KG1 (cell line): ENCODE measurements at places on chromosomes 2 and 18.

DNA sequence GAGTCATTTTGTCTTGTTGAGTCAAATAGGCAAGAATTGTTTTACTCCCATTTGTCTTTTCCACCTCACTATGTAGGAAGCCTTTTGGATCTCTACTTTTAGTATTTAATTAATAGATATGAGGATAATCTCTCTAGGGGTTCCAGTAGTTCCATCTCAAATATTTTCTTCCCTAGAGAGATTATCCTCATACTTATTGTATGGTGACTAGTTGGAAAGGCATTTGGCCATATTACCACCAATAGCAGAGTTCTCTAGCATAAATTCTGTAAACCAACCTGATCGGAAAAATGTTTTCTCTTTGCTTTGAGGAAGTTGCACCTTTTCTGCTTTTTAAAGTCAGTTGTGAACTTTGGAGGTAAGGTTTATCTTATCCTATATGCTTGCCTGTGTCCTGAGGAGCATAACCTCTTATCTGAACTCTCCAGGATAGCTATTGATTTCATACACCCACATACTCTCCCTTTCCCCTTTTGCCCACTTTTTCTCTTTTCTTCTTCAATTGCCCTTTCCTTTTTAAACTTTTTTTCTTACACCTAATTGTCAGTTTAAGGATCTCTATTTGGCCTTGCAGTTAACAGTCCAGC lies 100.8 kb downstream of the GALNT1 start:
- DNase-seq = no peak

GRCh38 chr2:24860631-24861030 lies 59.4 kb downstream of the ADCY3 start:
- no peak for DNase-seq

- no peak for DNase-seq
Measured at GRCh38 chr18:10900435-10900834, 248.9 kb downstream of the PIEZO2 start.

DNA sequence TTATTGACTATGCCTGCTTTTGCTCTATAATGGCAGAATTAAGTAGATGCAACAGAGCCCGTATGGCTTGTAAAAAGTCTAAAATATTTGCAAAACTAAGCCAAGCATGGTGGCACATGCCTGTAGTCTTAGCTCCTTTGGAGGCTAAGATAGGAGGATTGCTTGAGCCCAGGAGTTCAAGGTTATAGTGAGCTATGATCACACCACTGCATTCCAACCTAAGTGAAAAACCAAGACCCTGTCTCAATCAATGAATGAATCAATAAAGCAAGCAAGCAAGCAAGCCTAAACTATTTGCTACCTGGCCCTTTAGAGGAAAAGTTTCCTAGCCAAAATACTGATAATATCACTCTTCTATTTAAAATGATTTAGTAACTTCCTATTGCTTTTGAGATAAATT lies 260.0 kb downstream of the OTX1 start:
- no peak for DNase-seq

GRCh38 chr2:64858541-64859311 lies 130.5 kb upstream of the SLC1A4 start:
- DNase-seq = peak; percentile 57

GRCh38 chr2:127651381-127651809 lies 5.4 kb downstream of the GPR17 start:
- DNase-seq = no peak

DNA sequence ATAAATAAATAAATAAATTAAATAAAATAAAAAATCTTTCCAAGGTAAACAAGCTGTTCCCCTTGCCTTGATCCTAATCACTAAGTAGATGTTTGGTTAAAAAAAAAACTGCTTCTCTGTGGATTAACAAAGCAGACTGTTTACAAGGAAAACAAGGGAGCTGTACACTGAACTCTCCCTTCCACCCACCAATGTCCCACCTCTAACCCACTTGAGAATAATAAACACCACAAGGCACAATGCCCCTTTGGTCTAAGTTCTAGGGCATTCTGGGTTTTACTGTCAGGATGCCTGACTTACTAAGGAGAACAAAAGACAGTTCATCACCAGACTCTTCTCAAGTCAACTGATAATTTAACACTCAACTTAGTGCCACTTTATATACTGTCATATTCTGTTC lies 83.5 kb downstream of the NCKAP1 start:
- DNase-seq = no peak

- DNase-seq = no peak
Measured at GRCh38 chr18:1906421-1906820, 664.9 kb downstream of the METTL4 start.

DNA sequence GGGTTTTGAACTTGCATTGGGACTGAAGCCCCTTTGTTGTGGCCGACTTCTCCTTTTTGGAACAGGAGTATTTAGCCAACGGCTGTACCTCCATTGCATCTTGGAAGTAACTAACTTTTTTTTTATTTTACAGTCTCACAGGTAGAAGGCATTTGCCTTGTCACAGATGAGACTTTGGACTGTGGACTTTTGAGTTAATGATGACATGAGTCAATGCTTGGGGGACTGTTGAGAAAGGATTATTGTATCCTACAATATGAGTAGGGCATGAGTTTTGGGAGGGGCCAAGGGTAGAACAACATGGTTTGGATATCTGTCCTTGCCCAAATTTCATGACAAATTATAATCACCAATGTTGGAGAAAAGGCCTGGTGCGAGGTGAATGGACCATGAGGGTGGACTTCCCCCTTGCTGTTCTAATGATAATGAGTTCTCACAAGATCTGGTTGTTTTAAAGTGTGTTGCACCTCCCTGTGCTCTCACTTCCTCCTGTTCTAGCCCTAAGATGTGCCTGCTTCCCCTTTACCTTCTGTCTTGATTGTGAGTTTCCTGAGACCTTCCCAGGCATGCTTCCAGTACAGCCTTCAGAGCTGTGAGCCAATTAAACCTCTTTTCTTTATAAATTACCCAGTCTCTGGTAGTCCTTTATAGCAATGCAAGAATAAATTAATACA lies 1269.4 kb upstream of the CHAC2 start:
- no peak for DNase-seq

GRCh38 chr2:54671875-54672589 lies 51.4 kb upstream of the EML6 start:
- no peak for DNase-seq

- no peak for DNase-seq
Measured at GRCh38 chr2:55907686-55908085, 15.9 kb downstream of the EFEMP1 start.
